Psoas muscle (tissue), 8 donors: ENCODE measurements at places on chromosomes 16 and 17.

- no peak for DNase-seq
Measured at GRCh38 chr16:69166946-69167930, 19.7 kb upstream of the SNTB2 start.

DNA sequence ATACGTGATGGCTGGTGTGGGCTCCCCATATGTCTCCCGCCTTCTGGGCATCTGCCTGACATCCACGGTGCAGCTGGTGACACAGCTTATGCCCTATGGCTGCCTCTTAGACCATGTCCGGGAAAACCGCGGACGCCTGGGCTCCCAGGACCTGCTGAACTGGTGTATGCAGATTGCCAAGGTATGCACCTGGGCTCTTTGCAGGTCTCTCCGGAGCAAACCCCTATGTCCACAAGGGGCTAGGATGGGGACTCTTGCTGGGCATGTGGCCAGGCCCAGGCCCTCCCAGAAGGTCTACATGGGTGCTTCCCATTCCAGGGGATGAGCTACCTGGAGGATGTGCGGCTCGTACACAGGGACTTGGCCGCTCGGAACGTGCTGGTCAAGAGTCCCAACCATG, 5.6 kb downstream of the MIEN1 start:
- no peak for DNase-seq

DNA sequence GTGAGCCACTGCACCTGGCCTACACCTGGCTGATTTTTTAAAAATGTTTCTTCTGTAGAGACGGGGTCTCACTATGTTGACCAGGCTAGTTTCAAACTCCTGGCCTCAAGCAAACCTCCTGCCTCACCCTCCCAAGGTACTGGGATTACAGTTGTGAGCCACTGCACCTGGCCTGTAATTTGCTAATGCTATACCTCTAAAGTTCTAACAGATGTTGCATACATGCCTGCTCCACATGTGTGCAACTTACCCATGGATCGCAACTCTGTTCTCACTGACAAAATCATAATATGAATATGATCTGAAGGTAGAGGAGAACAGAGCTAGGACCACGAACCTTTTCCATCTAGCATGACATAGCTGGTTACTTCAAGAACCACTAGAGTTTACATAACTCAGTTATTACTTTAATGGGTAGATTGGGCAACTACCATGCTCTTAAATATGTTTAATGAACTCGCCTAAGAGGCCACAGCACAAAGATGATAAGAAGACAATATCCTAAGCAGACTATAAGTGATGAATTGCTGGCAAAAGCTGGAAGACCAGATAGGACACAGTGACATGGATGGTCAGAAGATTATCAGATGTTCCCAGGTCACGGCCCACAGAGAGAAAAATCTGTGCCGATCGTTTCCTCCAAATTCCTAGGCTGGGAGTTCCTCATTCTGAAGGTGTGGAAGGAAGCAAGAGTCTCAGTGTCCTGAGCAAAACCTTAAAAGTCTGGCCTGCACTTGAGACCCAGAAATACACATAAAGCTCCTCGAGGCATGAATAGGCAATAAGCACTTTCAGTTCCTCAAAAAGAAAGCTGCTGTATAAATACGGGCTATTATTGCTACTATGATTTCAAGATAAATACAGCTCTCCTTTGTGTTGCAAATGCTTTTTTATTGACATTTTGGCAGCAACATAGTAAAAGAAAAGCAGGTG, 53.6 kb upstream of the ICAM2 start:
- no peak for DNase-seq

- DNase-seq, result no peak
Measured at GRCh38 chr17:49564638-49565037, 11.0 kb upstream of the NXPH3 start.

DNA sequence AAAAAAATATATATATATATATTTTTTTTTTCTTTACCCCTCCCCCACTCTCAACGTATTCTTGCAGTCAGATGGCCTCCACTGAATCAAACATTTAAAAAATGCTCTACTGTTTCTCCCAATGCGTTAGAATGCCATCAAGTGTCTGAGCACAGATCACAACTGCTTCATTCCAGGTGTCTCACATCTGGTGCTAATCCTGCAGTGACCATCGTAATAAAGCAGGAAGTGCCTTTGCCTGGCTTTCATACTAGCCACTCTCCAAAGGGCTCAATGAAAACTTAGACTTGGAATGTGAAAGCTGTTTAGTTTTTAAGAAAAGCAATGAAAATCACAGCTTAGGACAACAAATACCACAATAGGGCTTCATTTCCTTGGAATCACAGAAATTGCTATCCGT, 37.2 kb downstream of the SKAP1 start:
- DNase-seq, result no peak

GRCh38 chr17:48294806-48295361, 135.1 kb downstream of the SKAP1 start:
- no peak for DNase-seq
